AG08395 (cell line): ENCODE measurements at places on chromosomes 11 and 22.

- no peak for DNase-seq
Measured at GRCh38 chr11:60875366-60876167, 8.2 kb downstream of the ZP1 start.

DNA sequence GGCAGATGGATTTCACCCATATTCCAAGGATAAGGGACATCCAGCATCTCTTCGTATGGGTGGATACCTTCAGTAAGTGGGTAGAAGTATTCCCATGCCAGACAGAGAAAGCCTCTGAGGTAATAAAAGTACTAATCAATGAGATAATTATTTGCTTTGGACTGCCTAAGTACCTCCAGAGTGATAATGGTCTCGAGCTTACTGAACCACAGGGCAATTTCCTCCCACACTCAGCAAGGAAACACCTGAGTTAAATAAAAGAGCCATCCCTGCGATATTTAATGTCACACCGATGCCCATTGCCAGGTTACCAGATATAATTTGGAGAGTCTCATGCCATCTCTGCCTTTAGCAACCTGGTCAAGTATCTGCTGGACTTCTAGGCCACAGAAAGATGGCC lies 70.6 kb upstream of the MPEG1 start:
- no peak for DNase-seq

DNA sequence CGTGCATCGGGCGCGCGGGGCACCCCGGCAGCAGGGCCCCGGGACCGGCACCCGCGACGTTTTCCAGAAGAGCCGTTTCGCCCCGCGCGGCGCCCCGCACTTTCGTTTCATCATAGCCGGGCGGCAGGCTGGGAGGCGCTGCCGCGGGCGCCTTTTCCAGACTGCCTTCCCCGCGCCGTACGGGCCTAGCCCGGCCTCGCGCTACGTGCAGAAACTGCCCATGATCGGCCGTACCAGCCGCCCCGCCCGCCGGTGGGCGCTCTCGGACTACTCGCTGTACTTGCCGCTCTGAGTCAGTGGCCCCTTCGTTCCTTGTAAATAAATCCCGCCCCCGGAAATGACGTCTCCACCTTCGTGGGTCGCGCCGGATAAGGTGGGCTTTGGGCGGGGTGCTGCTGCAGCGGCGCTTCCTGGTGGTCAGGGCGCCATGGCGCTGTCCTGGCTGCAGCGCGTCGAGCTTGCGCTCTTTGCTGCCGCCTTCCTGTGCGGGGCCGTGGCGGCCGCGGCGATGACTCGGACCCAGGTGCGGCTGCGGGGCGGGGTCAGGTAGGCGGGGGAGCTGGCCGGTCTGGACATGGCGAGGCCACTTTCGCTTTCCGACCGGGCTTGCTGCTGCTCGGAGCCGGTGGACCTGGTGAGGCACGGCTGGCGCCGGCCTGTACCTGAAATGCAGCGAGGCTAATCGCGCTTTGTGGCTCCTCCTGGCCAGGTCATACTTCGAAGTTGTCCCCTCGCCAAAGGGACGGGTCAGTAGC lies at the start of gene TMEM179B:
Gene TMEM179B (plus strand): TSS at position 398 of the 755 bp plus-strand sequence. CDS start 30 bp downstream, at position 428.
- DNase-seq = peak; percentile 95

- DNase-seq = no peak
Measured at GRCh38 chr11:83711106-83711527, 424.9 kb upstream of the CCDC90B start.

GRCh38 chr22:32971276-32971675 lies 86.9 kb downstream of the SYN3 start:
- no peak for DNase-seq

- no peak for DNase-seq
Measured at GRCh38 chr11:1472180-1473005, 14.2 kb downstream of the MOB2 start.

GRCh38 chr11:74004759-74005615 lies 3.9 kb downstream of the UCP3 start:
- no peak for DNase-seq

DNA sequence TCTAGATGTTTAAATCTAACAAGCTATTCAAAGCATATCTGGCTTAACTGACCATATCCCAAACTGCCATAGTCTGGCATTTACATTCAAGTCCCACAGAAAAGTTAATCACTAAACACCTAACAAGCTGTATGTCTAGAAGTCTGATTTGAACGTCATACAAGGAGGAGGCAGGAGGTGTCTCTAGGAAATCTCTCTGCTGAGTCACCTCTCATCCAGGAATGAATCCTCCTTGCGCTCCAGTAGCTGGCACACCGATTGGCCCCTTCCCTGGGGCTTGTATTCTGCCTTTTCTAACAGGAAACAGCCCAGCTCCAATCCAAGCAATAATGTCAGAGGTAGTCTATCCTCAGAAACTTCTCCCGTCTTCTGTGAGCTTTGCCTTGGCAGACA lies 31.8 kb downstream of the FEZ1 start:
- peak; percentile 31 for DNase-seq

DNA sequence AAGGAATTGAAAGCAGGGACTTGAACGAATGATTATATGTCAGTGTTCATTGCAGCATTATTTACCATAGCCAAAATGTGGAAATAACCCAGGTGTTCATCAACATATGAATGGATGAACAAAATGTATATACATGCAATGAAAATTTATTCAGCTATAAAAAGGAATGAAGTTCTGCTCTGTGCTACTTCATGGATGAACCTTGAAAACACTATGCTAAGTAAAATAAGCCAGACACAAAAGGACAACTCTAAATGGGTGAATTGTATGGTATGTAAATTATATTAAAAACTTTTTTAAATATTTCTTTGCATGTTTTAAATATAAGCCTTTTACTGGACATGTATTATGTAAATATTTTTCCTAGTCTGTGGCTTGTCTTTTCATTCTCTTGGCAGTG lies 107.0 kb downstream of the ME3 start:
- no peak for DNase-seq

DNA sequence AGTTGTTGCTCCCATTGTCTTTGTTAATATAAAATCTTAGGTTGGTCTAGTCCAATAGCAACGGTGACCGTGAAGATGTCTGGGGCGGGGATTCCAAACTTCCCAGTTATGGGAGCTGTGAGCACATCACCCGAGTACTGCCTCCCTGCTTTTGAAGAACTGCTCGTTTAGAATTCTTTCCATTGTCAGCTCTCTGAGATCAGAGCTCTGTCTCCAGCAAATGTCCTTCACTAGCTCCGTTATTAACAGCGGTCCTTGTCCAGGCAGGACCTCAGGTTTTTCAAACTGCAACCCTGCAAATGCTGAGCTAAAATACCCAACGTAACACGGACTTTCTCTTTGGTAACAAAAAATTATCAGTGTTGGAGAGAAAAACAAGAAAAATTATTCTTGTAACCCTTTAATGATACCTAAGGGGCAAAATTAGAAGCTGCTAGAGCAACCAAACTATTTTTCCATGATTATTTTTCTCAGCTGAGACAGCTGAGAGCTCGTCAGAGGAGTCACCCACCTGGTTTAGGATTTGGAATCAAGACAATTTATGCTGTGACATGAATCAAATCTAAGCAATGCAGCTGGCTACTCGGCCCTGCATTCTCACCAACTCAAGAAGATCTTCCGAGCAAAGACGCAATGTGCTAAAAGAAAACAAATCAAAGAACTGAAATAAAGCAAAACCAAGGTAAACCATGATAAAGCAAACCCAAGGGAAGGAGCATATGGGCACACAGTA lies 15.1 kb upstream of the EFCAB6 start:
- no peak for DNase-seq

DNA sequence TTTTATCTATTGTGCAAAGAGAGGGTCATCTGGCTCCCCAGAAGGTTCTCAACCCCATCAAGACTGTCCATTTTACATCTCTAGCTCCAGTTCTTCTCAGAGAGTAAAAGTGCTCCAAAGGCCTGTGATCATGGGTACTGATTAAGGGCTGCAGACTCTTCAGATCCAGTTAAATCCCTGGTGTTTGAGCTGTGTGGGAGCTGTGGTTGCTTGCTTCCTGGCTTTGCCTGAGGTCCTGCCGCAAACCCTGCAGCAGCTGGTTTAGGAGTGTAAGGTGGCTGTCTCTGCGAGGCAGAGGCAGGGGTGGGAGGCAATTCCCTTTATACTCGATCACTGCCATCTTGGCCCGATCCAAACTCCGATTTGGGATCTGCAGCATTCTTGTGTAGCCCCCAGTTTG lies 1.2 kb downstream of the MRPL17 start:
- peak; percentile 15 for DNase-seq

DNA sequence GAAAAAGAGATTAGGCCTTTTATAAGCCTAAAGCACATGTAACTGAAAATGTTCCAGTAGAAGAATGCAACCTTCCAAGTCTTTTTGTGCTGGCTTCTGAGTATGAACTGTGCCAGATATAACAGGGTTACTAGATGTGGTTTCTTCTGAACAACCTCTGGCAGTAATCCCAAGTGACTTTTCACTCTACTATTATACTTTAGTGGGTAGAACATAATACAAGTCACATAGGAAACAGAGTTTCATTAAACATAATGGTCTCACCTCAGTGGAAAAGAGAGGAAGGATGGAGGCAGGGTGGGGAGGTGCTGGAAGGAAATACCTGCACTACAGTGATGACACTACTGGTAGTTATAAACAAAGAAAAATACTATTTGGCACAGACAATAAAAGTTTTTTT lies 81.3 kb downstream of the PHF21A start:
- peak; percentile 37 for DNase-seq

DNA sequence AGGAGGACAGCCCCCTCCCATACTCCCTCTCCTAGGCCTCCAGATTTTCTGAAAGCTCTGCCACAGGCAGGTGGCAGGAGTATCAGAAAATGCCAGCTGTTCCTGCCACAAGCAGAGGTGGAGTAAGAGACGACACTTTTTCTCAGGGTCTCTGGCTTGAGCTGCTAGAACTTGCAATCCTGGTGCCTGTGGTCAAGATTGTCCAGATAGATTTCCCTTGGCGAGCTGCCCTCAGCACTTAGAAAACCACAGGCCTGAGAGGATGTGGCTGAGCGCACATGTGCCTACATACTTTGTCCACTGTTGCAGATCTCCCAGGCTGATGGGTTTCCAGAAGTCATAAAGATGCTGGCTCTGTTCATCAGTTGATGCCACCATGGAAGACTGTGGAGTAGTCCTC lies 65.7 kb upstream of the NAV2 start:
- DNase-seq = peak; percentile 94

DNA sequence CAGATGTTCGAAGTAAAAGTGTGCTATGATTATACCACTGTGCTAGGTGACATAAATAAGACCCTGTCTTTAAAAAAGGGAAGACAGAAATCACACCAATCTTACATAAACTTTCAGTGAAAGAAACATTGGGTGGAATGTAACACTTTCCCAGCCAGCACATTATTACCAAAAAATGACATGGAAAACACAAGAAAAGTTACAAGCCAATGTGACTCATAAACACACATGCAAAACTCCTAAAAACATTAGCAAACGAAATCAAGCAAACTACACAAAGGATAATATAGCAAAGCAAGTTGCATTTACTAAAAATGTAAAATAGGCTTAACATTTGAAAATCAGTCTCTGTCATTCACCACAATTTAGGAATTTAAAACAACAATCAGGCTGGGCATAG lies 47.0 kb downstream of the SBF2 start:
- peak; percentile 23 for DNase-seq

DNA sequence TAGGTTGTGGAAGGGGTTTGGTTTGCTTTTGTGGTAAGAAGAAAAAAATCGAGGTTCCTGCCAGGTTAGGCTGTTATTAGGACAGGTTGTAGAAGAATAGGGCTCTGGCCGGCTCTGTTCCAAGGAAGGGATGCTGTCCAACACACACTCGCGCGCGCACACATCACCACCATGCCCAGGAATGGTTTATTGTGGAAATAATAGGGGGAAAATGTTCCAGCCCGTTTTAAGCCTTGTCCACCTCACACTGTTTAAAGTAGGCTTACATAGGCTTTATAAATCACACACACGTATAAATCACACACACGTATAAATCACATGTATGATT lies 1.2 kb upstream of the ARHGAP20 start:
- no peak for DNase-seq

DNA sequence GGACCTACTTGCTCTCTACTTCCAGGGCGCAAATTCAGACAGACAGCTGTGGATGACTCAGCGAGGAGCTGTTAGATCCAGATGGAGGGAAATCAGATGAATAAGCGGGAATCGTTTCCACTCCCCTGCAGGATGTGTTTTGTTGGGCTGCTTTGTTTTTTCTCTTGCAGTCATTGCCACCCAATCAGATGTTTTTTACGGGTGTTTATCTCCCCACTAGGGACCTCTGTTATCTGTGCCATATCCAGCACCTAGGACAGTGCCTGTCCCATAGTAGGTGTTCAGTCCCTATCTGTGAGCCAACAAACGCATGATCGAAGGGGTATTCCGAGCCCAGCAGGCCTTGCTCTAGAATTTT lies 51.1 kb upstream of the PARVG start:
- peak; percentile 67 for DNase-seq

DNA sequence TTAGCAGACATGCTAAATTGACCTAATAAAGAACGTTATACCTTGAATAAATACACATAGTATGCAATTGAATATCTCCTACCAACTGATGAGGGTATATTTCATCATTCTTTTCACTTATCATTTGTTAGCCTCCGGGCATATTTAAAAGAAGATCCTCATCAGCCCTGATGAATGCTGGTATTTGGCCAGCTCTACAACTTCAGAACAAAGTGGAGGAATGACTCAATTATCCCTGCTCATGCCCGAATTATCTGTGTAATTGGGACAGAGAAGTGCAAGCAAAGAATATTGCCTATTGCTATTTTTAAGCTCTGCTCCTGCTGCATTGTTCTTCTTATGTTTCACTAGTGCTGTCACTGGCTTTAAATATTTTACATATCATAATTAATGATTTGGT lies 622.1 kb downstream of the METTL15 start:
- peak; percentile 10 for DNase-seq

DNA sequence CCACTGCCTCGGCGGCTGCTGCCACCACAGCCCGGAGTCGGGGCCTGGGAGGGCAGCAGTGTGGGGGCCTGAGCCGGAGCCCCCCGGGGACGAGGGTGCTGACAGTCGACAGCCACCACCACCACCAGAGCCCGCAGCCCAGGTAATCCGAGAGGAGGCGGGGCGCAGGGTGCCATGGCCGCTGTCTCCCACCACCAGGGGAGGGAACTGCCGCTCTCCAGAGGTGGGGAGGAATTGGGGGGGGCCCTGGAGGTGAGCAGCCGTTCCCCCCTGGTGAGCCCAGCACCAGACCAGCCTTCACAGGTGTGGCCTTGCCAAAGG lies 12.6 kb downstream of the TRIOBP start:
- no peak for DNase-seq

DNA sequence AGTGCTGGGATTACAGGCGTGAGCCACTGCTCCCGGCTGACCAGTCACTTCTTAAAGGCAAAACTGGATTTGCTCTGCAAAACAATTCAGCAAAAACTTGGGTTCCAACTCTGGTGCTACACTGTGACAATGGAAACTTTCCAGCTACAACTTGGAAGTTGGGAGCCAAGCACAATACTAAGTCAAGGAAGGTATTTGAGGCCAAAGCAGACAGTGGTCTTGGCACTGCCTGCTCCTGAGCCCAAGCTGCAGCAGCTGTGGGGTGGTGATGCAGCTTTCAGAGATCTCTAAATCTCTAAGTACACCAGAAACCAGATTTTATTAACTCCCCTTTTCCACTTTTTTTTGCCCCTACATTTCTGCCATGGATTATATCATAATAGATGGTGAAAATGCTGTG lies 17.5 kb downstream of the ADM start:
- DNase-seq = no peak
